ENCODE measurements at places on chromosomes 5 and 9. TPM values are rescaled to one million over a fixed set of nuclear protein-coding genes. Genes with fewer than 3 reads are reported as not detected.

The IFNA21 gene
- not detected for total RNA-seq

The RPL37 gene
- total RNA-seq: 965 TPM

The PTGR1 gene
- total RNA-seq: 42.7 TPM

The FOXD4L5 gene
- total RNA-seq: 0.38 TPM

The NKD2 gene
- 24.1 TPM for total RNA-seq

The CARD6 gene
- 24.3 TPM for total RNA-seq

The OBP2A gene
- not detected for total RNA-seq

All from lower lobe of right lung (tissue), 2 donors.